COR-L47 (cell line): ENCODE measurements at places on chromosomes 6 and 20.

DNA sequence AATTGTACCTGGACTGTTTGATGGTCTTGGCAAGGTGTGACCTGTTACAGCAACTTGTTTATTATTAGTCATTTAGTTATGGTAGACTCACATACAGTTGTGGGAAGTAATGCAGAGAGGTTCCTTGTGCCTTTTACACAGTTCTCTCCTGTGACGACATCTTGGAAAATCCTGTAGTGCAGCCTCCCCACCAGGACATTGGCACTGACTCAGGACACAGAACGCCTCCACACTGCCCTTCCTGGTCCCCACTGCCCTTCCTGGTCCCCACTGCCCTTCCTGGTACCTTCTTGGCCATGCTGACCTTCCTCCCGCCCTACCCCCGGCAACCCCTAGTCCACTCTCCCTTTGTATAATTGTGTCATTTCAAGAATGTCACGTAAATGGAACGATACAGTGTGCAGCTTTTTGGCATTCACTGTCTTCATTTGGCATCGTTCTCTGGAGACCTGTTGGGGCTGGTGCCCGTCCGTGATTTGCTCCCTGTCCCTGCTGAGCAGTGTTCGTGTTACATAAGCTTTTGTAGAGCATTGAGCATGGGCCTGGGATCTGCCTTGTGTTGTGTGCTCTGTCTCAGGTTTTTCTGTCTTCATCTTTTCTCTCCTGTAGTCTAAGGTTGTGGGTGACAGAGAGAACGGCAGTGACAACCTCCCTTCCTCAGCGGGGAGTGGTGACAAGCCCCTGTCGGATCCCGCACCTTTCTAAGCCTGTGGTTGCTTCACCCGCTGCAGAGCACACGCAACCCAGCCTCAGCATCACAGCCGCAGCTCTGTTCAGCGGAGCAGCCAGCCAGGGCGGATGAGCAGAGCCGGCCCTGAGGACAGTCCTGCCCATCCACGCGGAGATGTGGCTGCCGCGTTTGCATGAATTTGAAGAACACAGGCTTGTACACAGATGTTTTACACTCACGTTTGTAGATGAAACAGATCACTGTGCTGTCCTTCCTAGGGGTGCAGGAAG, 5.4 kb upstream of the DNAJC5 start:
- DNase-seq: no peak

- DNase-seq: no peak
Measured at GRCh38 chr6:119894811-119895210, 545.2 kb upstream of the MAN1A1 start.

DNA sequence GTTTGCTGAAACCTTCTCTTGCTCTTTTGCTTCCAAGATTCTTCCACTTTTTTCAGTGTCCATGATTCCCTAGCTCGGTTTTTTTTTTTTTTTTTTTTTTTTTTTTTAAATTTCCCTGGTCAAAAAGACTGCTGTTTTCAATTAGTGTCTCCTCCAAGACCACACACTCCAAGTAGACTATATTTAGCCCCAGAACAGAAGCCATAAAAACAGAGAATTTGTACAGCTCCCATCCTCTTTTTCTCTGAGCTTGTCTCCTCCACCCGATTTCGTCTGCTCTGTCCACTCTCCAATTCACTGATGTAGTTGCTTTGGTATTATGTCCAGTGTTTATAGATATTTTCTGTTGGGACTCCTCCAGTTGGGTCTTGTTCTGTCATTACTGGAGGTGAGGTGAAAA, 37.6 kb downstream of the RSPH3 start:
- DNase-seq: no peak

DNA sequence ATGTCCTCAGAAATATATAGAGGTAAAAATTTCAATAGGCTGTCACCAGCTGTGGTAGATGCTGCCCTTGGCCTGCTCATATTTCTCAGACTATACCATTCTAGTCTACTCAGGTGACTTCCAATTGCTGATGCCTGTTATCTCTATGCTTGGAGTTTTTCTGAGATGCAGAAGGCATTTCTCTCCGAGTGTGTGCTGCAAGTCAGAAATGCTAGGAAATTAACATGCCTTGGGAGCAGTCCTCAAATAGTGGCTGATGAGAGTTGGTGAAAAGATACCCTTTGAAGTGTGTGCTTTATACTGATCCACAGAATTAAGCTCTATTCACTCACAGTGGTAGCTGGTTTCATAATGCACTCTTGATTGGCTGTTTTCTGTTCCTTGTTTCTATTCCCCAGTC, 43.2 kb upstream of the PKIB start:
- DNase-seq: no peak

DNA sequence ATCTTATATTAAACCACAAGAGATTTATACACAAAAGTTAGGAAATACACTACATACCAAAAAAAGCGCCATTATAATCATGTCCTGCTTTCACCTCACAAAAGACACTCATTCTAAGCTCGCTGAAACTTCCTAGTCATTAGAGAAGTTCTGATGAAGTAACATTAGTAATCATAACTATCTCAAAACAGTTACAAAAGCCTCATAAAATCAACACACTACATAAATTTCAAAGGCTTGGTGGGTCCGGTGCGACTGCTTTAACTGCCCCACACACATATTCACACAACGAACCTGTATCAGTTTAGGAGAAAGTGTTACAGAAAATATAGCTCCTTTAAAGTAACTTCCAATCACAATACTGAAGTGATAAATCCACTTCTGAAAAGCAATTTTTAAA, 1.9 kb downstream of the PHIP start:
- DNase-seq: no peak
